ENCODE measurements at places on chromosomes 2 and 18.

DNA sequence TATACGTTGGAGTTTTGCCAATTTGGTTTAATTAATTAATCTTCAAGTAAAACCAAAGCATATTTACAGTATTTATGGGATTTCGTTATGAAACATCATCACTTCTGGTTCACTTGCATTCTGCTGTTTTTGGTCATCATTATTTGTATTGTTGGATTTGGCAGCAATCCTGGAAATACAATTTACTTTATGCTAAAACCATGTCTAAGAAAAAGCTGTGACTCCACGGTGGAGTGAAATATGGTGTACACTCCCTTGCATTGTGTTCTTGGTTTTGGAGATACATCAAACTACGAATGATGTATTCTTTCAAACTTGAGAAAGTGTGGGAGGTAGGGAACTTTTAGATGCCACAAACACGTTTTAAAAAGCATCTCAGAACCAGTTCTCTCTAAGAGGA, 106.4 kb downstream of the CTAGE1 start:
- no peak for DNase-seq

DNA sequence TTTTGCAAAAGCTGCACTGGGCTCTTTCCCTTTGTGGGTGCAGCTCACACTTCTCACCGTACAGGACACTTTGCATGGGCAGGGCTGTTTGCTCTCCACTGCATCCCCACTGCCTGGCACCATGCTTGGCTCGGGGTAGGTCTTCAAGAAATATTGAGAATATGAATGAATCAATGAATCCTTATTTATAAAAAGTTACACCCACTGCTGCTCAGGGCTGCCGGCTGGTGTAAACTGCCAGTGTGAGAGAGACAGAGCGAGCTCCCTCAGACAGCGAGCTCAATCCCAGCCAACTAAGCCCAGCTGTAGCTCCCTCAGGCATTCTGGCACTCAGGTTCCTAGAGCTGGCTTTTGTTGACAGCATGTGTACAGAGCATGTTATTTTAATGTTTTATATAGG, 3.4 kb downstream of the TMEM185B start:
- no peak for DNase-seq

DNA sequence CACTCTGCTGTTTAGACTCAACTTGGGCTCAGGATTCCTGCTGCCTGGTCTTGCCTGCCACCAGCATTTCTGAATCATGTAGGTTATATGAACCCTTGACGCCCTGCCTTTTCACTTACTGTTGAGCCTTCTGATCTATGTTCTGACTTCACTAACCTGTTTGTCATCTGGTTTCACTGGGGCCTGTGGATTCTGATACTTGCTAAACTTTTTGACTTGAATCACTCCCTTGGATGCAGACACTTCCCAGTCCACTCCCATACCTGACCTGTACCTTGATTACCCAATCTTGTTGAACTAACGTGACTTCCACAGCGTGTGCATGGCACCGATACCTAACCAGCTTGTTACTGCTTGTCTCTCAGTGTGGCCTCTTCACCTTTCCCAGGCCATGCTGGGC, 35.6 kb upstream of the SPAG16 start:
- DNase-seq = no peak

GRCh38 chr2:206764673-206765241, 371 bp downstream of the MDH1B start:
- DNase-seq = no peak

DNA sequence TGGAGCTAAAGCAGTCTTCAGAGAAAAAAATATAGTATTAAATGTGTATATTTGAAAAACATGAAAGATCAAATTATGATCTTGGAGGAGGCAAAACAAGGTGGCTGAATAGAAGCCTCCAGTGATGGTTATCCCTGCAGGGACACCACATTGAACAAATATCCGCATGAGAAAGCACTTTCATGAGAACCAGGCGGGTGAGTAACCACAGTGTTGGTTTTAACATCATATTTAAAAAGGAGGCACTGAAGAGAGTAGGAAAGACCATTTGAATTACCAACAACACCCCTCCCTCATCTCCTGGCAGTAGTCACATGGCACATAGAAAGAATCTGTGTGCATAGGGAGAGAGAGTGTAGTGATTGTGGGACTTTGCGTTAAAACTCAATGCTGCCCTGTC, 759.6 kb upstream of the NRXN1 start:
- DNase-seq = no peak

DNA sequence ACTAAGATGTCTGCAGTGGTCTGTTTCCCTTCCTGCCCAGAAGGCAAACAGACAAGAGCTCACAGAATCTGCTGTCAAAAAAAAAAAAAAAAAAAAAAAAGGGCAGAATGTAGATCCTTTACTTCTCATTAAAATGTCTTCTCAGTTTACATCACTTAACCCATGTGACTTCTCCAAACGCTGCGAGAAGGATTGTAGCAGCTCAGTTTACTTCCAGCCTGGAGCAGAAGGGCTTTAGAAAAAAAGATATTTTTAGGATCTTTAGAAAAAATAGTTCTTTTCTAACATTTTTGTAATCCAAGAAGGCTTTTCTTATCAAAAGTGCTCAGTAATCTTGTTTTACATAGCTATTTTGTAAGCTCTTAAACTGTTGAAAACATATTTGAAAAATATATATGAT, 425.4 kb downstream of the CNTNAP5 start:
- DNase-seq = no peak

- no peak for DNase-seq
Measured at GRCh38 chr2:142180820-142181533, 50.2 kb upstream of the LRP1B start.

DNA sequence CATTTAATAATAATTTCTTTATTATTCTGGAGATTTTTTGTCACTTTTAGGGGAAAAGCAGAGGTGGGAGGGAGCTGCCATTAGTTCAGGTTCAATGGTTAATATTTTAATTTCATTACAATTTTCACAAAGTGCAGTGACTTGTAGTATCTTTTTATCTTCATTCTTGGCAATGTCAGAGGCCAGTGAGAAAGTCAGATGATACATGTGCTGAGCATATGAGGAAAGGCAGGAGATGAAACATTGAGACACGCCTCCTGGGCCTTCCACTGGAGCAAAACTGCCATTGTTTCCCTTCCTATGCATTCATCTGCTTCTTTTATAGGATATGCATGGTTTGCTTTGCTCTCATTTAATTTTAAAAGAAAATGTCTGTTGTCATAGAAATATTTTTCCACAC, 173.7 kb downstream of the MYT1L start:
- DNase-seq = no peak

DNA sequence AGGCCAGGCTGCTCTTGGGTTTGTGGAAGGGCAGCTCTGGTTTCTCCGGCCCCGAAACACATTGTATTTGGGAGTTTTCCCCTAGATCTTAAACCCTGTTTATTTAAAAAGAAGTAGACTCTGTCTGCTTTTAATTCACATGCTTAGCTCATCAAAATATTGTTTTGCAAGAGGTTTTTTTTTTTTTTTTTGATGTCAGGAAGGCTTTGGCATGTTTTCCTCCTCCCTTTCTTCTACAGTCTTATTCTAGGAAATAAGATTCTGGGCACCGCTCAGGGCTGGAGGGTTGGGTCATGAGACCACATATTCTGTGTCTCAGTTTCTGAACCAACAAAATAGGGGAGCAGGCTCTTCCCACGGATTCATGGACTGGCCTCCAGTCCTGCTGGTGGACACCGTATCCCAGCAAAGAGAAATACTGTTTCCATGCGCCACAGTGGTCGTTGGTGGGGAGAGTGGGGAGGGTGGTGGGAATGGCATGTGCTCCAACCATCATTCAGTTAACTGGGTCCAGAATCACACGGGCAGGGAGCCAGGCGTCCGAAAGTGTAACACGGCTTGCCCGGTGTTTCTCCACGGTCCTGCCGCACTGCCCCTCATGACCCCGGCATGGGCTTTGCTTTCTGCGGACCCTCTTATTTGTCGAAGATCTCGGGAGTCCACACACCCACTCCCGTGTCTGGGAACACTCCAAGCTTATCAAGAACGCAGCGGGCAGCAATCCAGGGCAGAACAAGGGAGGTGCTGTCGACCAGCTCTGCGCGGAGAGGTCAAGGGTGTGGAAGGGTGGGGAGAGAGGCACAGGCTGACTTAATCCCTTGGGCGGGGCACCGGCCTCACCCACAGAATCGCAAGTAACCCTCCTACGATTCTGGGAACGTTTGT, 176.7 kb downstream of the GLI2 start:
- DNase-seq = no peak

DNA sequence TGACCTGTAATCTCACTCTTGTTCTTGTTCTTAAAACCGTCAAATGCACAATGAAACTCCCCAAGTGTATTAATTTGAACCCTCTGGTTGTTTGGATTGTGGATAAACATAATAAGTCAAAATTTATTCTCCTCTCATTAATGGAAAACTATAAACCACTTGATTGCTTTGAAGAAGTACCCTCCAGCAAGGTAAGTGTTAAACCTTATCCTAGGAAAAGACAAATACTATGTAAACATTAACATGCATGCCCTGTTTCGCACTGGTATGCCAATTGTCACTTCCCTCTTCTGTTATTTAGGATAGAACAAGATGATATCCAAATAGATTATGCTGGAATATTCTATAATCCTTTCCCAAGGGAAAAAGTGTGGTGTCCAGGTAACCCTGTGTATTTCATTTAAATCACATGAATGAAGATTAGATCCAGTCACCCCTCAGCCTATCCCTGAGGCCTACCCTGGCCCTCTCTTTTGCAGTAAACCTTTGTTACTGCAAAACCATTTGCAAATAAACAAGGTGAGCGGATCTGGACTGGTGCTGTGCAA, 1.3 kb downstream of the ADI1 start:
- DNase-seq = no peak

DNA sequence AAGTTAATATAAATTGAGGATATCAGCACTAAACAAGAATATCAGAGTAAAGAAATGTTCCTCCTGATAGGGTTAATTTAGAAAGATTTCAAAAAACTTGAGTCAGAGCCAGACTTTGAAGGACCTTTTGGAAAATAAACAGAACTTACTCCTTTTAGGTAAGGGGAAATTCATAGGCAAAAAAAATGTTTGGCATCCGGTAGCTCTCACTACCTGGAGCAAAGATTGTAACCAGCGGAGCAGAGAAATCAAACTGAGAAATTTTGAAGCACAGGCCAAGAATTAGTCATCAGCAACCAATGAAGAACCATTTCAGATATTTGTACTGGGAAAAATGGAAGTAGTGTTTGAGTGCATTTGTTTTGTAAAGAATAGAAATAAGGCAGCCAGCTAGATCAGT, 113.0 kb downstream of the ICA1L start:
- DNase-seq = no peak

GRCh38 chr18:70649683-70650082, 360.8 kb downstream of the SOCS6 start:
- no peak for DNase-seq

DNA sequence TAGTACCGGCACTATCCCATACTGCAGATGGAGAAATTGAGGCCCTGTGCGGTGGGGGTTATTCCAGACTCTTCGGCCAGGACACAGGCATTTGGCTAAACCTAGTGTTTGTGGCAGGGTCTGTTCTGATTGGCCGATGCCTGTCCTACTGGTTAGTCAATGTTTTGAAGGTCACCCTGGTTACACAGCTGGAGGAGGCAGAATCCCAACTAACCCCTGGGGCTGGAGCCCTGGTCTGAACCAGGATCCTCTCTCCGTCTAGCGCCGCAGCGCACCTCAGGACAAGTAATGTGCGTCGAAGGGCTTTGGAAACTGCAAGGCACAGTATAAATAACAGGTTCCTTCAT, 19.4 kb downstream of the TEX44 start:
- no peak for DNase-seq

GRCh38 chr2:237932731-237933131, 34.1 kb upstream of the UBE2F start:
- DNase-seq = no peak

- DNase-seq = no peak
Measured at GRCh38 chr18:23872701-23873550, 141.6 kb upstream of the TTC39C start.

GRCh38 chr2:98026292-98026691, 30.5 kb upstream of the TMEM131 start:
- no peak for DNase-seq

GRCh38 chr2:10614939-10615338, 74.8 kb downstream of the NOL10 start:
- DNase-seq = no peak

DNA sequence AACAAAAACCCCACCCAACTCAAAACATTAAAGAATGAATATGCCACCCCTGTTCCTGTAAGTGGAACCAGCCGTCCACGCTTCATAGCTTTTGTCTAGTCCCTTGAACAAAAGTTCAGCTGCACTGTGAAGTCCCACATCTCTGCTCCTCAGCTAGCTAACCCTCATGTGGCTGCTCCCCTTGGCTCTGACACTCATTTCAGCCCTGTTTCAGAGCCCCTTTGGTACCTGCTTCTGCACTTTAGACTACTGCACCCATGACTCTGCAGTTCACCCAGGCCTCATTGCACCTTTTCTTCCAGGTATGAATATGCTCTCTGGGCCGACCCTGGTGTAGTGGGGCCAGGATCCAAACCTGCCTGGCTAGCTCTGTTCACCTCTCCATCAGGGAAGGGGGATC, 155.3 kb downstream of the DIS3L2 start:
- no peak for DNase-seq

DNA sequence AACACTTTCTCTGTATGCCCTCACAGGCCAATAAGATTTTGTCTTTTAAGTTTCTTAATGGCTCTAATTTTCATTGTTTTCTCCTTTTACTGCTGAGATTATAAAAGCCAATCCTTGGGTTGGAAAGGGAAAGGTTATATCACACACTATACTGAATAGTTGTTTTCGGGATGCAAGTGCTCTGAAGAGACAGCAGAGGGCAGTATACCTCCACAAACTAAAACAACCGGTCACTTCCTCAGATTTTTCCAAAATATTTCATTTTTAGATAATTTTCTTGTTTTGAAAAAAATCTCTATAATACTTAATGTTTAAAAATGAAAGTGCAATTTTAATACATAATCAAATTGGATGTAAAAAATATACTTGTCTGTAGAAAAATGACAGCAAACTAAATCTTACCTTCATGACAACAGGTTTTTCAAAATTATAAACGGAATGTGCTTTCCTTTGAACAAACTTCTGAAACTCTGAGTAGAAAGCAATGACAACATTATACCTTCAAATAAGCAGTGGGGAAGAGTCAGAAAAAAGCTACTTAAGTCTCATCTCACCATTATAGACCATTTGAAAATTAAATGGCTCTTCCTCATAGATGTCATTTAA, 82.7 kb downstream of the ORC4 start:
- DNase-seq = no peak

DNA sequence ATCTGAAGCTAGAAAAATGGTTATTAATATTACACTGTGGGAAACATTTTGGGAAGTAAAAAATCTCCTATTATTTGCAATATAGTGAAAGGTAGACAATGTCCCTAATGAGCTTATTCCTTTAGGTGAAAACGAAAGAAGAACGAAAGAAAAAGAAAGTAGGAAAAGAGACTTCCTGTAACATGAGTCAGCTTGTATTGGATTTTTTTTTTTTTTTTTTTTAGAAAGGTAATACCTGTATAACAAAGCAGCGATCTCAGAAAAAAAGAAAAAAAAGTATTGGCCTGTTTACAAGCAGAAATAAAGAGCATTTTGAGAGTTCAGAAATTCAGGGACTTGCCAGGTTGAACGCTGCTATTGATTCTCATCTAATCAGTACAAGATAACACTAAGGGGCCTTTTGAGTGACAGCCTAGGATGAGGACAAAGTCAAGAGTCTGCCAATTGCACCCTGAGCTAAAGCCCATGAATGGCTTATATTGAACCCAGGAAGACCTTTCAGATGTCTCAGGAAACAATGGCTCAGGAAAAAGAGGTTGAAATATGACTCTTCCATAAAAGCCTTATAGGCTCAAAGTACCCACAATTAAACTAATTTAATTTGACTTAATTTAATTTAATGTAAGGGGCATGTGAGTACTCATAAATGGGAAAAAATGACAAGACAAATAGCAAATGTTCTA, 615.6 kb upstream of the CDH2 start:
- DNase-seq = no peak
